NCI-H1092 (cell line): ENCODE measurements at places on chromosomes 16 and 17.
A peak's percentile ranks its signal among the peaks of the same experiment; 100 is the strongest.

DNA sequence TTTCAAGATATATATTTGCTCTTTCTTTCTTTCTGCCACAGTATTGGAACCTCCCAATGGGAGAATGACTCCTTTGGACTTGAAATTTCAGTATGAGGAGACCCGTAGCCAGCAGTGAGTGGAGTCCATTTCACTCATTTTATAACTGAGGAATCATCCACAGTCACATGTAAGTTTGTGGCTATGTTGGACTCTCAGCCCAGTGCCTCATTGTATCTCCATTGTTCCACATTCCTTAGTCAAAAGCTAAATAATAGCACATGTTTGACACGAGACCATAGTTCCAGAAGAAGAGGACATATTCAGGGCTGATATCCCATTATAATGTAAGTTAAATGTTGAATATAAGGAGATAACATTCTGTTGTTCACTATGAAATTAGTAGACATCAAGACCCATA, 12.7 kb upstream of the SPAG9 start:
- DNase-seq: no peak

- no peak for DNase-seq
Measured at GRCh38 chr17:65679165-65679845, 117.9 kb upstream of the AXIN2 start.

DNA sequence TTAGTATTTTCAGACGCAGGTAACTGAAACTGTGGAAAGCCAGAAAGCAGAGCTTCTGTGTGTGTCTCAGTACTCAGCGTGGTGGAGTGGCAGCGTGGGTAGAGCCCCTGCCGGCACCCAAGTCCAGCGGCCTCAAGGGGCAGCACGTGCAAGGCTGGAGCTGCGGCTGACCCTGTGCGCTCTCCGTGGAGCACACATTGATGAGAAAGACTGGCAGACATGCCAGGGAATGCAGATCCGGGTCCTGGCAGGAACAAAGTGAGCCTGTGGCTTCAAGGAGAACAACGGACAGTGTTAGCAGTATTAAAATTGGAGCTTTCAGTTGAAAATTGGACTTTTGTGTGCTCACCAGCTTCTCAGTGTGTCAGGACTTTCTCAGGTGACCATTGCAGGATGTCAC, 23.3 kb downstream of the ZC3H18 start:
- no peak for DNase-seq

DNA sequence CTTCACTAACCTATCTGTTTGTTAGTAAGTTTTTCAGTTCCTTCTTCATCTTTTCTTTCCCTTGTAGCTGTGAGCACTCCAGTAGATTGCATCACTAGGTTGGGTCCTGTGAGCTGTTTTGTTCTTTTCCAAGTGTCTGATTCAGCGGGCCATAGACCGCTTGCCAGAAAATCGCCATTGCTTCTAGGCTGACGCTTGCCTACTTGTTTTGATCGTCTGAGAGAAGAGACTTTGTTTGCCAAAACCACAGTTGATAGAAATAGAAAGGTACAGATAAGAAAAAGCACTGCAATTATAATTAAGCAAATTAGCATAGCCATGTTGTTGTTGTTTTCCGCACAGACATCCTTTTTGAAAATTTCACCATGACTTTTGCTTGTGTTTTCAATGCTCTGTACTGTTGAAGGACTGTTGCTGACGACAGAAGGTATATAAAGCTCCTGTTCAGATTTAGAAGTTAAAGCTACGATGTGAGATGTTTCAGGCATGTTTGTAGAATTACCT, 3.1 kb downstream of the EVI2A start:
- no peak for DNase-seq

- DNase-seq: no peak
Measured at GRCh38 chr17:10731408-10731879, 1.6 kb upstream of the TMEM220 start.

GRCh38 chr16:73326770-73327470, 279.0 kb upstream of the ZFHX3 start:
- DNase-seq: no peak

DNA sequence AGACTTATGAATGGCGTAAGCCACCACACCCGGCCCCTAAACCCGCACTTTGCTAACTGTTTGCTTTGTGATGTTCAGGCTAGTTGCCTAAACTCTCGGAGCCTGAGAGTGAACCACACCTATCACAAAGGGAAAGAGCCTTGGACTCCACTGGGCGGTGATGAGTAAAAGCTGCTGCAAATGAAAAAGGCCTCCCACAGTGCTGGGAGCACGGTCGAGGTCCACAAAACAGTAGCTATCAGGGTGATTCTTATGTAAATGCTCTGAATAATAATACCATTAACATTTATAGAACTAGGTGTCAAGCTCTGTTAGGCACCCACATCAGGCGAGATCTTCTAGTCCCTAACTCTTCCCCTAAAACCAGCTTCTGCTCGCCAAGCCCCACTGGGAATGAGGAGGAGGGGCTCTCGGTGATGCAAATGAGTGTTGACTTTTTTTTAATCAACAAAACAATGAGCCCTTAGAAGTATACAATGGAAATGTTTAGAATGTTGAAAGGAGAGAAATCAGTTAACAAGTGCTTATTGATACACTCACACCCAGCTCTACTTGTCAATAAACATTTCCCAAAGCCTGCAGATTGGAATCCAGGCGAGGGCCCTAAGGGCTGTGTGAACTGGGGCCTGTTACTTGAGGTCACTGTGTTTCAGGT, 19.8 kb downstream of the FBRS start:
- DNase-seq: no peak

GRCh38 chr17:35244341-35245195, 1.7 kb downstream of the SLFN5 start:
- no peak for DNase-seq

DNA sequence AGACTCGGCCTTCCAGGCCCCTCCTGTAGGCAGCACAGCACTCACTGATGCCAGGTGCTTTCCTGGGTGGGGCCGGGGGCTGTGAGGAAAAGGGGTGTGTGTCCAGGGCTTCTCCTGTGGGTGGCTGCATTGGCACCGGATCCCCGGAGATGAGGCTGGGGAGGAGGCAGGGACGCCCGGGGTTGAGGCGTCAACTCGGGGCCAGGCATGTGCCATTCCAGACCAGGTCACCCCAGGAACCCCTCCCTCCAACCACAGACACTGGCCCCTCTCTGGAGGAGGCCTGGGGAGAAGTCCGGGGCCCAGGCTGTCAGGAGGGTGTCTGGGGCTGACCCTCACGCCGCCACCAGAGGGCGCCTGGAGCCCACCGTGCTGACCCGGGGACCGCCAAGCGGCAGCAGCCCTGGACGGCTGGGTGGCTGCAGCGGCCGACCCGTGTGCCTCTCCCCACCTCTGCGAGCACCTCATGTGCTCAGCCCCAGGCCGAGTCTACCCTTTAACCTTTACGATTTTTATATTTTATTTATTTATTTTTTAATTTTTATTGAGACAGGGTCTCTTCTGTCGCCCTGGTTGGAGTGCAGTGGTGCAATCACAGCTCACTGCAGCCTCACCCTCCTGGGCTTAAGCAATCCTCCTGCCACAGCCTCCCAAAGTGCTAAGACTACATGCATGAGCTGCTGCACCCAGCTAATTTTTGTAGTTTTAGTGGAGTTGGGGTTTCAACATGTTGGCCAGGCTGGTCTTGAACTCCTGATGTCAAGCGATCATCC, 3.2 kb upstream of the METRN start:
- peak; percentile 52 for DNase-seq

GRCh38 chr17:81583589-81584342, 31.6 kb upstream of the FAAP100 start:
- DNase-seq: no peak

GRCh38 chr17:12055889-12056288, 35.2 kb downstream of the MAP2K4 start:
- DNase-seq: no peak

DNA sequence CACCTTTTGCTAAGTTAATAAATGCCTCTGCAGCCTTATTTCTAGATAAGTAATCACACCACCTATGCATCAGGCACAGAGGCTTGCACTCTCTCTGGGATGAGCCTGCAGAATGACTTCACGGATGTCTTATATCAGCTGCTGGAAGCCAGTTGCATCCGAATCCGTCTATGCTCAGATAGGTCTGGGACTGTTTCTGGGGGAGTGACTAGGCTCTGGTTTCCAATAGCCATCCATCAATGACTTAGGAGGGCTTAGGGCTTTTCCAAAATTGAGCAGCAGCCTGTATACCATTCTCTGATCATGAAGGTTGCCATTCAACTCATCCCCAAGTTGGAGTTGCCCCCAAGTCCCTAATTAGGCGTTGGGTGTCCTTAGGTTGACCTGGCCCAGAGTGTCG, 113.3 kb upstream of the ERCC4 start:
- no peak for DNase-seq

DNA sequence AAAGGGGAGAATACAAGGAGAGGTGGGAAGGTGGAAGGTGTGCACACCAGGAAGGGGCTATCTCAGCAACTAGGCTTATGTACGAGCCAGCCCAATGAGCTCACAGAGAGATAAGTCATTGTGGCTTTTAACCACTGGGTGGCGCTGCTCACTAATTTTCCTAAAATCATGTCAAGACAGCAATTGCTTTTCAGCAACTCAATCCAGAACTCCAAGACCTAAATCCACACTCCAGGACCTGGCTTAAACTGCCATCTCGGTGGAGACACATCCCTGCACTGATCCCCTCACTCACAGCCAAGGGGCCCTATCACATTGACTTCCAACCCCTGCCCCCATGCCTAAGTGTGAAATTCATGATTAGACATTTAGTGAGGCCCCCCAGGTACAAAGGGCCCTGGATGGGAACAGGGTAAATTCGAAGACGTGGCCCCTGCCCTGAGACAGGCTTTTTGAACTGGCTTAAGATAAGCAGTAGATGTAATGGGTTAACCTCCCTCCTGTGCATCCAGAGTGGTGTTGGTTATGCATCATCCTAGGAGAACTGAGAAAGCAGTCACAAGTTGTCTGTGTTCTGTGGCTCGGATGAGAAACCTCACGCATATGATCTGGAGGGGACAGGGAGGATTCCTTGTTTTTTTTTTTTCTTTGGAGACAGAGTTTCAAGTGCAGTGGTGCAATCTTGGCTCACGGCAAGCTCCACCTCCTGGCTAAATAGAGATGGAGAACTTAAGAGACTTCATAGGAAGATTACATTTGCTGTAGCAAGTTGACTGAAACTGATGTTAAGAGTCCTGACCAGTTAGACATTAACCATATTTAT, 11.5 kb downstream of the CCL16 start:
- peak; percentile 78 for DNase-seq

- DNase-seq: no peak
Measured at GRCh38 chr17:49766918-49767530, 3.1 kb upstream of the FAM117A start.

- DNase-seq: no peak
Measured at GRCh38 chr16:30972872-30973271, 12.1 kb upstream of the HSD3B7 start.

- no peak for DNase-seq
Measured at GRCh38 chr16:89422905-89423630, 67.3 kb downstream of the ANKRD11 start.

DNA sequence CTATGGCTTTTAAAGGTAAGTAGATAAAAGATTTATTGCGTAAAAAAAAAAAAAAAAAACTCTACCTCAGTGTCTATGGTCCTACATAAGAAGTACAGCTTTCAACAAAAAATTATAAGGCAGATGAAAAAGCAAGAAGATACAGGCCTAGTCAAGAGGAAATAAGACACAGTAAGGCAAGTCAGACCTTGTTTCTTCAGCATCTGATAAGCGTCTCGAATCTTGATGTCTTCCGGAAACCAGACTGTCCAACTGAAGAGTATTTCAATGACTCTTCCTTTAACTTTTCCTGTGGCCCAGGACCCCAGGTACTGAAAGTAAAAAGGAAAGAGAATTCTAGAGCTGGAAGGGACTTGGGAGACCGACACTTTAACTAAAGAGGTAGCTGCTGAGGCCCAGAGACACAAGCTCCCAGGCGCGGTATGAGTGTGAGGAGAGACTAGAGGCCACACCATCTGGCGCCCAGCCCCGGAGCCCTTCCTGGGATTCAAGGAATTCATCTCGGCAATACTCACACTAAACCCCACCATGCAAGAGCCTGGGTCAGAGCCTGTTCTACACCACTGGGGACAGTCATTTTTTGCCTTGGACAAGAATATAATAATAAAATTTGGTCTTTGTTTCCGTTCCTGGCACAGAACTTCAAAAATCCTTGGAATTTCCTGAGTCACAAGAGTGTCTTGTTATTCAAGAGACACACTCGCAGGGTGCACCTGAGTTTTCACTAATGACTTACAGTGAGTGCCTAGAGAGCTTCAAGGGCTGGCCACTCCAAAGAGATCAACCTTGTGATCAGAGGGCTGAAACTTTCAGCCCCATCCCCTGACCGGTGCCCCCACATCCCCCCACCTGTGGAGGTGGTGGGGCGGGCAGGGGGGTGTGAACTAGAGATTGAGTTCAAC, 18.6 kb downstream of the GGA2 start:
- DNase-seq: no peak

- no peak for DNase-seq
Measured at GRCh38 chr17:35927714-35928113, 2.9 kb downstream of the RDM1 start.

- DNase-seq: no peak
Measured at GRCh38 chr17:70857351-70857750, 688.0 kb downstream of the KCNJ2 start.

- peak; percentile 56 for DNase-seq
Measured at GRCh38 chr17:7294614-7295153, at the start of gene YBX2. YBX2 (minus strand) TSS chr17:7294639; CDS start chr17:7294500, 139 bp downstream.

DNA sequence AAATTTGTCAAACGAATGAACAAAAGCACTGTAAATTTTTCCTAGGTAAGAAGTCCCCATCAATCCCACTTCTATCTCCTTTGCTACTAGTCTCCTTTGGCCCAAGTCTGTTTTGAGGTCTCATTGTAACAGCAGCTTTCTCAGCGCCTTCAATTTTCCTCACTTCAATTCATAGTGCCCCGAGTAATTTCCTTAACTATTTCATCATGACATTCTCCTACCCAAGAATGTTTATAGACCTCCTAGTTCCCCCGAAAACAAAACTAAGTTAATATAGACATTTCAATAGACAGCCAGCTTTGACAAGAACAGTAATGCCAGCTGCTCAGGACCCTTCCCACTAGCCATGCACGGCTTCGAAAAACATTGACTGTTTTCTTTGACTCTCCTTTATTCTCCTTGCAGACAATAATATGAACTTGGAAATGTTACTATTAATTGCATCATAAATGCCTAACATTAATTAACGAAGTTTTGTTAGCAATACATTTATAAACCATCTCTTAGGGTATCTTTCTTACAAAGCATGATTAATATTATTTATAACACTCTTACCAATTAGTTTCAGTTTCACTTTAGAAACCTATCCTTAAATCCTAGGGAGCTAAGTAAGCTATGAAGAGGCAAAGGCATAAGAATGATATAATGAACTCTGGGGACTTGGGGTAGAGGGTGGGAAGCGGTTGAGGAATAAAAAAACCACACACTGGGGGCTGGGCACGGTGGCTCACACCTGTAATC, 22.8 kb downstream of the GLG1 start:
- no peak for DNase-seq

DNA sequence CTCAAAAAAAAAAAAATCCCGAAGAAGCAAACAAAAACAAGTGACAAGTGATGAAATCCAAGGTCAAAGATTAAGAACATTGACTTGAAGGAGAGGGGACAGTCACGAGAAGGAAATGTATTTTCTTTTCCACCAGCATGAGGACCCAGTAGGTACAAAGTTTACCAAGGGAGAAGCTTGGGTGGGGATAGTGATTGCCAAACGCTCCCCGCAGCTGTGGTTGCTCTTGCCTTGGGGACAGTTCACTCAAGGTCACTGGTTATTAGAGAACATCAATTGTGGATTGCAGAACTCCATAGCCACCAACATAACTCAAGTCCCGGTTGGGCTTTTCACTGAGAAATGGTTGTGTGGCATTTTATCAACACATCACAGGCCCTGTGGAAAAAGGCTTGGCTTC, 27.0 kb downstream of the RSL1D1 start:
- DNase-seq: no peak

- DNase-seq: no peak
Measured at GRCh38 chr16:6932871-6933385, 399.7 kb upstream of the RBFOX1 start.

- peak; percentile 50 for DNase-seq
Measured at GRCh38 chr16:24208710-24209109, 47.4 kb upstream of the CACNG3 start.
